ENCODE measurements at places on chromosomes 13 and 19. TPM values are rescaled to one million over a fixed set of nuclear protein-coding genes. Genes with fewer than 3 reads are reported as not detected.

Gene SPART
- total RNA-seq: 86.8 TPM

Gene MISP3
- 2.7 TPM for total RNA-seq

Gene NANOS3
- not detected for total RNA-seq

Gene KLK2
- not detected for total RNA-seq

Gene RASAL3
- total RNA-seq: 4.1 TPM

- no peaks in the 10 kb centered on the region for H3K36me3 ChIP-seq
- H3K4me1 ChIP-seq: no peaks in the 10 kb centered on the region
- H3K4me3 ChIP-seq: no peak overlapping the region
- H3K27me3 ChIP-seq: no peaks in the 10 kb centered on the region
- H3K27ac ChIP-seq: no peak overlapping the region
These were observed 12.3 kb upstream of the BSG start for GRCh38 chr19:560121-560520.

DNA sequence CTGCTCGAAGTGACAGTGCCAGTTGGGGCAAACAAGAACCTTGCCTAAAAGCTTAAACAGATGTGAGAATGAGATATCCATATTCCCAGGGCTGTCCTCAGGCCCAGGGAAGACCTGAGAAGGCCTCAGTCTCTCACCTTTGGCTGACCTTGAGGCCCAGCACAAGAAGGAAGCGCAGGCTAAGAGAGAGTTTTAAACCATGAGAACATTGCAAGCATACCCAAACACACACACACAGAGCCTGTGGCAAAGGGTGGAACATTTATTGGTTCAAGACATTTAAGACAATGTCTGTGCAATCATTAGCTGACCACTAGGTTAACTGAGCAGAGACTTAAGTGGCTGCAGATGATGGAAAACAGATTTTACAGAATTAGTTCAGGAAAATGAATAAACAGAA, 248.2 kb downstream of the NBEA start:
- no peak overlapping the region for H3K4me3 ChIP-seq
- no peaks in the 10 kb centered on the region for H3K36me3 ChIP-seq
- no peak for DNase-seq
- H3K4me1 ChIP-seq: no peaks in the 10 kb centered on the region
- no peak overlapping the region for H3K27ac ChIP-seq
- H3K27me3 ChIP-seq: no peaks in the 10 kb centered on the region

DNA sequence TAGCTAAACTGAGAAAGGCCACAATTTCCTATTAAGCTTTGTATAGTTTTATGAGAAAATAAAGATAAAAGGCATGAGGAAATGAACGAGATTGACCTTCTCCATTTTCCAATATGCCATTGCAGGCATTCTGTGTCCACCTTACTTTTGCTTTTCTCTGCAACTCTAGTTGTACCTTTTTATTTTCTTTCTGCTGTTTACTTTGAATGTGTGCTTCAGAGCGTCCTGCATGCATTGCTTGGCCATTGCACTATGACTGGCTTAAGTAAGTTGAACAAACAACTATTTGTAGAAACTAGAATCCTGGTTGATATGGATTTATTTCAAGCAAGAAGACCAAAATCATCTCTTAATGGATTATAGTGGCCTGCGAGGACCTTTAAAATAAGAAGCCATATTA, 510.3 kb downstream of the GPC6 start:
- H3K36me3 ChIP-seq: no peaks in the 10 kb centered on the region
- H3K4me1 ChIP-seq: peaks cover 3% of the 10 kb centered on the region
- H3K27ac ChIP-seq: no peak overlapping the region
- H3K4me3 ChIP-seq: no peak overlapping the region
- DNase-seq: no peak

DNA sequence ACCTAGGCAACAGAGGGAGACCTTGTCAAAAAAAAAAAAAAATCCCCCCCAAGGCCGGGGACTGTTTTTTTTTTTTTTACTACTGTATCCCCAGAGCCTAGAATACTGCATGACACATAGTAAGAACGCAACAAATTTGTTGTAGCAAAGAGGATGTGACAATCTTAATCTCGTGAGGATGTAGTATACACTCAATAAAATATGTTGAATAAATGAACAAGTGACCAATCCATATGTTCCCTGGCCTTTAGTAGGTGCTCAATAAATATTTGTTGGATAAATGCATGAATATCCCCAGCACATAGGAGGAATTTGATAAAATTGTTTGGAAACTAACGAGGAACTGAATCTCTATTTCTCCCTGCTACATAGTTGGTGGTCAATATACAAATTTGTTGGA, 75.7 kb downstream of the MAP4K1 start:
- DNase-seq: no peak
- no peaks in the 10 kb centered on the region for H3K27me3 ChIP-seq

GRCh38 chr13:101576977-101577376, 124.5 kb downstream of the ITGBL1 start:
- H3K27ac ChIP-seq: no peak overlapping the region
- peaks cover 31% of the 10 kb centered on the region for H3K4me1 ChIP-seq
- no peaks in the 10 kb centered on the region for H3K36me3 ChIP-seq
- H3K27me3 ChIP-seq: no peaks in the 10 kb centered on the region
- DNase-seq: no peak

DNA sequence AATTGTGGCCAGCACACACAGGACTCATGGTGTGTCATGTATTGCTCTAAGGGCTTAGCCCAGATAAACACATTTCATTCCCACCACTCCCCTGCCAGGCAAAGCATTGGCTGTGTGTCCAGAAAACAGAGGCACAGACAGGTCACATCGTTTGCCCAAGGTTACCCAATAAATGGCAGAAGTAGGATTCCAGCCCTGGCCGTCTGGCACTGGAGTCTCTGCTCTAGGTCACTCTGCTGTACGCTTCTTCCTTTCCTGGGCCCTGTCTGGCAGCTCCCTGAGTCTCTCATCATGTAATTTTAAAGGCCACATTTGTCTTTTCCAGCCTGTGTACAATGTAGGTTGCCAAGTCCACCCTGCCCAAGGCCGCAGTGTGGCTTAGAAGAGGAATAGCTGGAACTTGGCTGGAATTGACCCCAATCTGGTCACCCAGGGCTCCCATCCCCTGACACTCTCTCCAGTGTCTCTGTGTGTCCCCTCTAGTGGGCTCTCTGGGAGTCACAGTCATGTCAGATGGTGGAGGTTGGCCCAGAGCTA, 264.5 kb upstream of the TSHZ3 start:
- no peak overlapping the region for H3K27ac ChIP-seq
- no peaks in the 10 kb centered on the region for H3K4me1 ChIP-seq
- H3K4me3 ChIP-seq: no peak overlapping the region
- no peak for DNase-seq
- H3K27me3 ChIP-seq: no peaks in the 10 kb centered on the region

DNA sequence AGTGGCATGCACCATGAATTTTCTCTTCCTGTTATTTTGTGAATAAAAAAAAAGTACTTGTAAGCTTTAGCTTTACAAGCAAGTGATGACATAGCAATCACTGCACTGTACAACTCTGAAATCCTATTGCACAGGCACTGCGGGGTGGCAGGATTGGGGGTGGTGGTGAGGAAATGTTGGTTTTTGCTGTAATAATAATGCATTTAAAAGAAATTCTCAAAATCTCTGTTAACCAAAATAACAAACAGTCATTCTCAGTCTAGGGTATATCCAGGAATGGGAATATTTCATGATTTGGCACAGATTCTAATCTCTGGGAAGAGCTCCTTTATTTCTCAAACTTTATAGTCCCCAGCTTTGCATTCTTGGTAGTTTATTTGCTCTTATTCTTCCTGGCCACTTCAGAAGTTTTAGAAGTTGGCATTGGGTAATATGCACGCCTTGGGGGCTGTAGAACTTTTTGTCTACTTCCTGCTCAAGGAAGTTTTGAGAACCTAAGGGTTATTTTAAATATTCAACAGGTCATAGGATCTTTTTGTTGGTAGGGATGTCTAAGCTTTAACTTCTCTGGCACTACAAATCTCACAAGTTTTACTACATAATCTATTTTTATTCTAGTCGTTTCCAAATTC, 353.0 kb upstream of the KLF12 start:
- no peaks in the 10 kb centered on the region for H3K27me3 ChIP-seq
- H3K27ac ChIP-seq: no peak overlapping the region
- peaks cover 6% of the 10 kb centered on the region for H3K4me1 ChIP-seq
- no peak for DNase-seq
- H3K36me3 ChIP-seq: no peaks in the 10 kb centered on the region

GRCh38 chr13:52780092-52780491, 40.5 kb upstream of the CNMD start:
- H3K36me3 ChIP-seq: no peaks in the 10 kb centered on the region
- no peaks in the 10 kb centered on the region for H3K27me3 ChIP-seq
- H3K4me1 ChIP-seq: no peaks in the 10 kb centered on the region
- no peak for DNase-seq

Data from thoracic aorta (tissue), 2 donors.